ENCODE measurements at places on chromosomes 6 and 20.

- no peak for DNase-seq
Measured at GRCh38 chr6:45118754-45119153, 209.4 kb upstream of the RUNX2 start.

DNA sequence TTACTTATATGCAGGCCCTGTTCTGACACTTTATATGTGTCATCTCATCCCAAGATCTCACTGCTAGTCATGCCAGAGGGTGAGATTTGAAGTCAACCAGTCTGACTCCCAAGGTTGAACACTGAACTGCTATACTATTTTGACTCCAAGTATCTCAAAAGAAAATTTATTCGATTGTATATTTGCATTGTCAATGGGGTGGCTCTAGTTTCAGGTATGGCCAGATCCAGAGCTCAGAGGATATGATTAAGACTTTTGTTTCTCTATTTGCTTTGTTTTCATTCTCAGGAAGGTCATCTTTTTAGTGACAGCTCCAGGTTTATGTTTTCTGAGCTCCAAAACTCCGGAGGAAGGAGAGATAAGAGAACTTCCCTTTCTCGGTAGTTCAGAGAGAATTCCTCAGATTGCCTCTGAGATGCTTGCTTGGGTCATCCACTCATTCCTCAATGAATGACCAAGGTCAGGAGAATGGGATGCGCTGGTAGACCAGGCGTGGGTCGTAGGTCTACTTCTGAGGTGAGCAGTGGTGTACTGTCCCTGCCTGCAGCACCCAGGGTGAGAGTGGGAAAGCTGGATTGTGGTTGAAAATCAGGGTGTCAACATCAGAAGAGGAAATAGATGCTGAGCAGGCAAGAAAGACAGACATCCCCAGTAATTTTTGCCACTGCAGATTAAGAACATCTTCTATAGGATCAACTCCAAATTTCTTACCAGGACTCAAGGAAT lies 99.3 kb downstream of the PFDN4 start:
- no peak for DNase-seq

- peak; percentile 26 for DNase-seq
Measured at GRCh38 chr6:108080010-108080780, 5.7 kb upstream of the OSTM1 start.

DNA sequence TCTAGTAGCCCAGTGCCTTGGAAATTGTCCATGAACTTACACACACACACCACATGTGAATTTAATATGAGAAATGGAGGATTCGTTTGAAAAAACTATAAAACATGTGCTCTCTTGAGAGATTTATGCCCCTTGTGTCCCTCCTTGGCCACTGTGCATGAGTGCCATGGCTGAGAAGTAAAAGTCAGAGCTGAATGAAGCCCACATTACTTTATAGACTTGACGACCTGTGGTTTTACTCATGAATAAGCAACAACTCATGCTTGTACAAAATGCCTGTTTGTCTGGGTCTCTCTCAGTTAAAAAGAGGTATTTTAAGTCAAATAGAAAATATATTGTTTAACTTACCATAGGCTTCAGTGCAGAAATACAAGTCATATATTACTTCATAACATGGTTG lies 102.7 kb downstream of the KCNQ5 start:
- no peak for DNase-seq

DNA sequence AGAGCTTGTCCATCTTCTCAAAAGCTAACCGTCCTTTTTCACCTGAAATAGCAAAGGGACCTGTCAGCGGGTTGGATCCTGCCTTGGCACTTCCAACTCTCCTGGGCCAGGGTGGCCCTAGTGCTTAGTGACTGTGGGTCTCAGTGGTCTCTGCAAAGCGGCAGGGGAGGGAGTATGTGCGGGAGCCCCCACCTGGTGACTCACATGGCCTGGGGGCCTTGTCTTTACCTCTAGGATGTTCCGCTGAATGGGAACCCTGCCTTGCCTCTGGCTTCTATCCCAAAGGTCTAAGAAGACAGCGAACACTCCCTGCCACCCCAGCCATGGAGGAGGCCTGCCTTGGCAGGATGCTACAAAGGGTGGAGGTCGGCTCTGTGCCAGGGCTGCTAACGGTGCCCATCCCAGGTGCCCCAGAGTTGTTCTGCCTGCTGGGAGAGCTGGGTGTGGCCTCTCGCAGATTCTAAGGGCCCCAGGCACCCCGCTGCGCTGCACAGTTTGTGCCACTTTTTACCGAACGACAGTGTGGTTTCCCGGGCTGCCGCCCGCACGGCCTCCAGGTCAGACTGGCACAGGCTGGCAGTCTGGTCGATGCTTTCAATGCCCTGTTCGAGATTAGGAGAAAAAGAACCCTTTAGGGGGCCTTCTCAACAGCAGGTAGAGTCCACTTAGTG lies 77.2 kb downstream of the PTPN1 start:
- no peak for DNase-seq

GRCh38 chr6:149031201-149031858 lies 284.5 kb downstream of the UST start:
- no peak for DNase-seq

DNA sequence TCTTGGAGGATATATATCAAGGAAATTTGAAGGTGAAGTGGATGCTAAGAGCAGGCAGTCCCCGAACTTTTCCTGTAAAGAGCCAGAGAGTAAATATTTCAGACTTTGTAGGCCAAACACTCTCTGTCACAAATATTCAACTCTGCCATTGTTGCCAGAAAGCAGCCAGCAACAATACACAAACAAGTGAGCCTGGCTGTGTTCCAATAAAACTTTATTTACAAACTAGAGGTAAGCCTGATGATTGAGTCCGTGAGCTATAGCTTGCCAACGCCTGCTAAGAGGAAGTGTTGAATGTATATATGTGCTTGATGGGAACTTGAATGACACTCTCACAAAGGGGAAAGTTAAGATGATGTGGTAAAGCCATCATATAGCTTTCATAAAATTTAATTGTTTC lies 166.0 kb upstream of the PLN start:
- DNase-seq = no peak

GRCh38 chr20:50193199-50193835 lies 2.7 kb downstream of the CEBPB start:
- DNase-seq = peak; percentile 65

GRCh38 chr20:62782149-62782892 lies 14.0 kb upstream of the MRGBP start:
- DNase-seq = no peak

- DNase-seq = no peak
Measured at GRCh38 chr6:69623357-69623756, 173.5 kb downstream of the LMBRD1 start.

DNA sequence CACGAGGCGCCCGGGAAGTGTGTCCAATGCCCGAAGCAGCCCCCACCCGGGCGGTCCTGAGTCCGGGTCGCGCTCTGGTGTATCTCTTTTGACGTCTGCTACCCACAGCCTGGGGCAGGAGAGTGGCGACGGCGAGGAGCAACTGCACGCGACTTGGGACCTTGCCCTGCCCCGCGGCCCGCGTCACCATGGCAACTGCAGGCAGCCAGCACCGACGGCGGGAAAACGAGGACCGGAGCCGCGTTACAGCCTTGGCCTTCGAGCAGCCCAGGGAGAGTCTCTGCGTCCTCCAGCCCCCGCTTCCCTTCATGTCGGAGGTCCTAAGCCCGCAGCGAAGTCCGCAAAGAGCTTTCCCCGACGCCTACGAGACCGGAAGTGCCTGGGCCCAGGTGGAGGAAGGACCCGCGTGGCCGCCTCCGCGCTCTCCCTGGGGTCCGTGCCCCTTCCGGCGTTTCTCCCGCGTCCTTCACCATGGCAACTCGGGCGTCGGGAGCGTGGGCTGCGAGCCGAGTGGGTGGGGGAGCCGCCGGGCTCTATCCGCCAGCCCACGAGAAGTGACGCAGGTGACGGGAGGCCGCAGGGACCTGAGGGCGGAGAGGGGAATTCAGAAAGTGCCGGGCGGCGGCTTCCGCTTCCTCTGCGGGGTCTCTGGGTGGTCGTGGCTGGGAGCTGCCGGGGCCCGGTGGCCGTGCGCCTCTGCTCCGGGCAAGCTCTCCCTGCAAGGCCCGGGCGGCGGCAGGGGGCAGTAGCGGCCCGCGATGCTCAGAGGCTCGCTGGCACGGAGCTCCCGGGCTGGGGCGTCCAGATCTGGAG lies 88.6 kb upstream of the TGM3 start:
- DNase-seq = peak; percentile 75

DNA sequence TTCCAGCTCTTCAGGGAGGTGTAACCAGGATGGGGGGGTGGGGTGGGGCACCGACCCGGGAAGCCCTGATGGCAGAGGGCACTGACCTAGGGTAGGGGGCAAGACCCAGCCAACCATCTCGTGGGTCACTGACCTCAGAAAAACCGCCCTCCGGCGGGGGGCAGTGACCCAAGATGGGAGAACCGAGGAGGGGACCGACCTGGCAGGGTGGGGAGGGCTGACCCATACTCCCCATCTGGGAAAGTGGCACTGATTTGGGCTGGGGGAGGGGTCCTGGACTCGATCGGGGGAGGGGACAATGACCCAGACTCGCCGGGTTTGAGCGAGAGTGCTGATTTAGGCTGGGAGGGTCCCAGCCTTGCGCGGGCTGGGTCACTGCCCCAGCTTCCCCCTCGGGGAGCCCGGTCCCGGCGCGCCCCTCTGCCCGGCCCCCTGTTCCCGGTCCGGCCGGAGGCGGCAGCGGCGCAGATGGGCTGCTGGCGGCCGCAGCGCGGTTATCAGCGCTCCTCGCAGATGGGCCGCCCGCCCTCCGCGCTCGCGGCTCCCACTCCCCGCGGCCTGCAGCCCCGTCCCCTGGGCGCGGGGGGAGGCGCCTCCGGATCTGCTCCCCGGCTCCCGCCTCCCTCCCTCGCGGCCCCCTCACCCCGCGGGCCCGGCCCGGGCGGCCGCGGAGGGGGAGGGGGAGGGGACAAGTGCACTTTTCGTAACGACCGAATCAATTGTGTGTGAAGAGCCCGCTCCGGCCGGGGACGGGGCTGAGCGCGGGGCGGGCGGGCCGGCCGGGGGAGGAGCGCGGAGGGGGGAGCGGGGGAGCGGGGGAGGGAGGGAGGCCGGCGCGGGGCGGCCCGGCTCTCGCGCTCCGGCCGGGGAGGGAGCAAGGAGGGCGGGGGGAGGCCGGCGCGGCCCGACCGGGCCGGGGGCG lies 2.2 kb downstream of the NOL4L start:
- no peak for DNase-seq

- no peak for DNase-seq
Measured at GRCh38 chr6:152984513-152984872, 1.7 kb upstream of the FBXO5 start.

DNA sequence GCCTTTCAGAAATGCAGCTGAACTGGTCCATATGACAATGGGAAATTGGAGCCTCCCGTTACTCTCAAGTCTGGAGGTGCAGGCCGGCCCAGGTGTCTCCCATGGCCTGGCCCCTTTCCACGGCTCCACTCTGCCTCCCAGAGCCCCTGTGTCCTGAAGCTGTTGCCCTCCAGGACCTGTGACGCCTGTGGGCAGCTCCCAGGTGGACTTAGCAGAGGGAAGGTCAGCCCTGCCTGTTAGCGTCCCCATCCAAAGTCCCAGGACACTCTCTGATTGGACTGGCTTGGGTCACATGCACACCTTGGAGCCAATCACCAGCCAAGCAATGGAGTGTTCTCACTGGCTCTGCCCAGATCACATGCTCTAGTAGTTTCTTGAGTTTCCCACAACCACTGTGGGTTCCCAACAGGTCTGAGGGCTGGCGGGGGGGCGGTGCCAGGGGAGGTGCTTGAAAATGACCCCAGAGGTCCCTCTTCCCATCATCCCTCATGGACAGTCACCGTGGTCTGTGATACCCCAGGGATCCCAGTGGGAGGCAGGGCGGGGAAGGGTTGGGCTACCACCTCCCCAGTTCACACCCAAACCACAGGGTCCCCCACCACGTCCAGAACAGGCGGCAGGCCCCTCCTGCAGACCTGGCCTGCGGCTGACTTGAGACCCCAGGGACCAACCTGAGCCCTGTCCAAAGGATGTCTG lies 135.6 kb downstream of the TAF4 start:
- no peak for DNase-seq

- DNase-seq = no peak
Measured at GRCh38 chr6:159966981-159967380, 1.9 kb upstream of the IGF2R start.

DNA sequence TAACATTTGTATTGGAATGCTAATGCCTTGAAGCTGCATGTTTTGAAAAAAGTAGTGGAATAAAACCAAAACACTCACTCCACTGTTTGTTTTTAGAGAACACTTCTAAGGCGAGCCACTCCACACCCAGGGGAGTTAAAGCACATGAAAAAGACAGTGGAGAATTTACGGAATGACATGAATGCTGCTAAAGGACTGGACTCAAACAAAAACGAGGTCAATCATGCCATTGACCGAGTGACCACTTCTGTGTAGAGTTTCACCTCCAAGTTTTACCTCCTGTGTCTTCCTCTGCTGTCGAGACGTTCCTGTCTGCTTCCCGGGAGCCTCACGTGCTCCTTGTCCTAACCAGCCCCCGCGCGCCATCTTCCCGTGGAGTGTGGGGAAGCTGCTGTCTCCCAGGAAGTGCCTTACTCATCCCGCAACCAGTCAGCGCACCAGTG lies 127.8 kb downstream of the LRRC1 start:
- no peak for DNase-seq

DNA sequence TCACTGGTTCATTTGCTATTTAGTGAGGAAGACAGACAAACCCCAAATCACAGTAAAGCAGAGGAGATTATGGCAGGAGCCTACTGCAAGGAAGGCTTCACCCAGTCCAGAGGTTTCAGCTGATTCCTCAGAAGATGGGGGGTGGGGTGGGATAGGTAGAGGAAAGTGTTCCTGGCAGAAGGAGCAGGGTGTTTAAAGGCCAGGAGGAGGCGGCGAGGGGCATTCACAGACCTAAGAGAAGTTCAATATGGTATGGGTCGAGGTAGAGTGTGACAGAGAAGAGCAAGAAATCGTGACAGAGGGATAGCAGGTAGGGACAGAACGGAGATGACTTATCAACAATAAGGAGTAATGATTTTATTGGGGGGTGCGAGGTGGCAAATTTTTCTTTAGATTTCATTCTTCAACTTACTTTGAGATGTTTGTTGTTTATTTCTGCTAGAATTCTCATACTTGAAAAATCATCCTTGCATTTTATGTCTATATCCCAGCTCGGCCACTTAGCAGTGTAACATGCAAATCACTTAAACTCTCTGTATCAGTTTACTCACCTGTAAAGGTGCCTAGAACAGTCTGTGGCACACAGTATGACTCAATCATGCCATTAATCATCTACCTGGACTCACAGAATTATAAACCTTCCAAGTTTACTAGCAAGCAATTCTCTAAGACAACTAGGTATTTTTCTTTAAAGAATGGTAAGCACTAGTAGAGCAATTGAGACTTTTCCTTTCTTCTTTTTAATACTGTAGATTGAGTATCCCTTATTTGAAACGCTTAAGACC lies 176.7 kb downstream of the REV3L start:
- DNase-seq = no peak

DNA sequence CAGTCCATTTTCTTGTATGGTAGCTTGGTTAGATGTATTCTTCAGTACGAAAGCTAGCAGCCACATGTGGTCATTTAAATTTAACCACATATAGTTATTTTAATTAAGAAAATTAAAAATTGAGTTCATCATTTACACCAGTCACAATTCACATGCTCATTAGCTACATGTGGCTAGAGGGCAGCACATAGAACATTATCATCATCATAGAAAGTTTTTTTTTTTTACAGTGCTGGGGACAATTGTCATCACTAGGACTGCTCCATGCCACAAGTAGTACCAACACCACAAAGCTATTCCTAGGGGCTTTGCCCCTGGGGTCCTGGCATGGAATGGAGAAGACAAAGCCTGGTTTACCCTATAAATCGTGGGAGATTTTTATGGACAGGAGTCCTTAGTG lies 30.5 kb downstream of the PLCB4 start:
- DNase-seq = no peak

Measured in hepatic stellate cell (primary cell).